ENCODE measurements at places on chromosomes 2 and 18. TPM values are rescaled to one million over a fixed set of nuclear protein-coding genes. Genes with fewer than 3 reads are reported as not detected.
A peak's percentile ranks its signal among the peaks of the same experiment; 100 is the strongest.

- DNase-seq = no peak
Measured at GRCh38 chr2:232999354-232999753, 13.7 kb downstream of the NGEF start.

GRCh38 chr2:64623242-64623850 lies 30.4 kb downstream of the SERTAD2 start:
- no peak for DNase-seq

DYNAP gene
- not detected for total RNA-seq

PJVK gene
- 3.1 TPM for total RNA-seq

DNA sequence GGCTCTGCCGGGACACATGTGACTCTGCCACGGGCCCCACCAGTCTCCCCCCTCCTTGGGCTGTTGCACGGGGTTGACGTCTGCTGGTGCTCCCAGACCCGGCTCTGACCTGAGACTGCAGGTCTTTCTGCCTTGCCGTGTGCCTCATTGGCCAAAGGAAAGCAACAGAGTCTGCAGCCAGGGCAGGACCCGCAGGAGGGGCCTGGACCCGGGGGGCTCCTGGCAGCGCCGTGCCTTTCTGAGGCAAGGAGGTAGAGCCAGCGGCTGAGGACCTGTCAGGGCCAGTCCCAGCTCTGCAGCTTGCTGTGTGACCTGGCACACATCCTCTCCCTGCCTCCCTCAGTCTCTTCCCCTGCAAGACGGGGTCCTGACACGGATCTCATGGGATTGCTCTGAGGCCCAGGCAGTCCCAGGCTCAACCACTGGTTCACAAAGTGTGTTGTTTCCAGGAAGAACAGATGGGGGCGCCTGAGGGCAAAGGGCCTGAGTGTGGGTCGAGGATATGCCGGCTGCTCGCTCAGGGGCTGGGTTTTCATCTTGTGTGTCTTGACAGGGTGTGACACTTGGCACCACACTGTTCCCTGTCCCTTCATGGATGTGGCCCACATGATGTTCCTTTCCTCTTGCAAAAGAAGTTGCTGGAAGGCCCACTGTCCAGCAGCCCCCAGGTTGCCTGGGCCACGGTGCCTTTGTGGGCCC lies 9.0 kb downstream of the CAPN10 start:
- DNase-seq = no peak

RAB6C gene
- 0.23 TPM for total RNA-seq

- DNase-seq = no peak
Measured at GRCh38 chr2:50859110-50859509, 172.8 kb downstream of the NRXN1 start.

DNA sequence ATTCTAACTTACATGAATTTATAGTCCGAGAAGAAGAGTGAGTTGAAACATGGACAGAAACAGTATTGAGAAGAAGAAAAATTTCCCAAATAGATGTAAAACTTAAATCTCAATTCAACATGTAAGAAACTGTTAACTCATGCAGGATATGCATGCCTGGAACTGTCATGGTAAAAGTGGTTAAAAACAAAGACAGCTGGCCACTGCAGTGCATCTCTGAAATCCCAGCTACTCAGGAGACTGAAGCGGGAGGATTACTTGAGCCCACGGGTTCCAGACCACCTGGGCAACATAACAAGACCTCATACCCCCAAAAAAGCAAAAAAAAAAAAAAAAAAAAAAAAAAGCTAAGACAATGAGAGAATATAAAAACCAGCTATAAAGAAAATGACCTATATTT lies 93.0 kb upstream of the TTC27 start:
- DNase-seq = no peak

DNA sequence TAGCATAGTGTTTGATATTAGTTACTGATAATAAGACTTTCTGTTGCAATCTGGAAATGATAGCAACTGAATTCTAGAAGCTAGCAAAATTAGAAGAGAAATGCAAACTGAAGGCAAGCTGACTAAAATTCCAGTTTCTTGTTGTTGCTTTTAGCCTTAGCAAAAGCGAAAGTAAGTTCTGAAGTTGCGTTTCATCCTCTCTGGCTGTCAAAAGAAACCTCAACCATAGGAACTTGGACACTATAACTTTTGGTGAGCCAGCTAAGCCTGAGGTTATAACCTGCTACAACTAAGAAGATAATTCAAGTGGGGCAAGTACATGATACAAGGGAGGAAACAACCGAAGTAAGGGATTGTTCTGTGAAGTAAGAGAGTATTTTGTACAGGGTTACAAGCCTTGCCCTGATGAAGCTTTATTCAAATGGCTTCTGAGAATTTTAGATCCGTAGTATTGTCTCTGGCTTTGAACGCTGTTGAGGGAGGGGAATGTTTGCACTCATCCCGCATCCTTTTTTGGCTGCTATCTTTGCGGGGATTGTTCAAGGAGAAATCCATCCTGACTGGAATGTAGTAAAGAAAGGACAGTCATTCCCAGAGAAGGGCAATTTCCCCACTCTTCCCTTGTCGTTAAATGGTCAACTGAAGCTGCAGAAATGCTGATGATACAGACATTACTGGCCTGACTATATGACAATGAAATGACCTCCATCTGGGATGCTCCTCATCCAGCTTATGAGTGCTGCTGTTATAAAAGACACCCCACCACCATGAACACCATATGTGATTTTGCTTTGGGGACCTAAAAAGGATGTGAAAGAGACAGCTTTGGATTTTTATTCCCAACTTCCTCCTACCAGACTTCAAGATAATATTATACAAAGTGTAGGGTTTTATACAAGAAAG lies 7.0 kb upstream of the TMX3 start:
- DNase-seq = no peak

- DNase-seq = no peak
Measured at GRCh38 chr18:32095192-32095899, 3.7 kb downstream of the RNF138 start.

DNA sequence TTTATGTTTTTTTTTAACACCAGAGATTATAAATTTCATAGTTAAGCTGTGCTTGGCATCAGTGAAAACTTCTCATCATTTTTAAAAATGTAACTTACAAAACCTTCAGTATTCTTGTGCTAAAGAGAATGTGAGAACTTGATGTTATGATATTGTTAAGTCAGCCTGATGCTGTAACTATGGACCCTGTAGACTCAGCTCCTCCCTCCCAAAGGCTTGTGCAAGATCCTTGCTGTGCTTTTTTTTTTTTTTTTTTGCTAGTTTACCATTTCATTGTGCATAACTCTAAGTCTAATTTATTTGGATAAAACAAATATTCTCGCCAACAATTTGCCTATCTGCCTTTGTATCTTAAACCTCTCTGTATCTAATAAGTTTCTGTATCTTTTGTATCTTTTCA lies 12.9 kb upstream of the TFPI start:
- DNase-seq = no peak

GRCh38 chr2:118123561-118124232 lies 35.4 kb downstream of the INSIG2 start:
- peak; percentile 23 for DNase-seq

ST8SIA3 gene
- total RNA-seq = 2.9 TPM

DCC gene
- total RNA-seq = not detected

CACNB4 gene
- total RNA-seq = 1.8 TPM

- DNase-seq = no peak
Measured at GRCh38 chr2:154698296-154698720, at the start of gene KCNJ3. Gene KCNJ3 (plus strand): TSS chr2:154698695. CDS start chr2:154698776, 81 bp downstream.

LRATD1 gene
- 33.4 TPM for total RNA-seq

GRCh38 chr2:1339388-1340140 lies 73.7 kb upstream of the TPO start:
- DNase-seq = no peak

DNA sequence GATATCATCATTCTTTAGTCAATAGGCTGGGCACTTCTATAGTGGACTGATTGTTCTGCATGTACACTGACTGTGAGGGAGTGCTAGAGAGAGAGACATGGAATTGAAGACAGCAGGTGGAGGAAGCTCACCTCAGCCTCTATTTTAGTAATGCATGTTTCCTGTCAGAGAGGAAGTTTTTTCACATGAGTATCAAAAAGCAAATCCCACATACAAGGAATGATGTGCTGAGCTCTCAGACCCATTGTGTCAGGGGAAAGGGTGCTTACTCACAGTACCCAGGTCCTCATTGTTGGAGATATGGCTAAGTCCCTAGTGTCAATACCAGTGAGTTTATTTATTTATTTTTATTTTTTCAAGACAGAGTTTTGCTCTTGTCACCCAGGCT lies 9.9 kb upstream of the CDK15 start:
- no peak for DNase-seq

MBD5 gene
- total RNA-seq = 52.8 TPM

- peak; percentile 10 for DNase-seq
Measured at GRCh38 chr2:171347591-171348032, 86.2 kb downstream of the METTL8 start.

DNA sequence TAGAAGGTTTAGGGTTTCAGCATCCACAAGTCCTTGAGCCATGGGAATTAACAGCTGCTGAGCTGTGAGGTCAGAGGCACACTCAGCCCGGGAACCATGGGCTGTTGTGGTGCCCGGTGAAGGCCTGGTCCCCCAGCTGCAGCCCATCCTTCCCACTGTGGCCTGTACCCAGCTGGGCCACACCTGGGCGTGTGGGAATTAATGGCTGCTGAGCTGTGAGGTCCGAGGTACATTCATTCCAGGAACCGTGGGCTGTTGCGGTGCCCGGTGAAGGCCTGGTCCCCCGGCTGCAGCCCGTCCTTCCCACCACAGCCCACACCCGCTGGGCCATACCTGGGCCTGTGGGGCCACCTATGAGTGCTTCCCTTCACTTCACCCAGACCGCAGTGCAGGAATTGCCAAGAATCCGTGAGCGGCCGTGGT lies 25.2 kb downstream of the TMEM18 start:
- no peak for DNase-seq

DNA sequence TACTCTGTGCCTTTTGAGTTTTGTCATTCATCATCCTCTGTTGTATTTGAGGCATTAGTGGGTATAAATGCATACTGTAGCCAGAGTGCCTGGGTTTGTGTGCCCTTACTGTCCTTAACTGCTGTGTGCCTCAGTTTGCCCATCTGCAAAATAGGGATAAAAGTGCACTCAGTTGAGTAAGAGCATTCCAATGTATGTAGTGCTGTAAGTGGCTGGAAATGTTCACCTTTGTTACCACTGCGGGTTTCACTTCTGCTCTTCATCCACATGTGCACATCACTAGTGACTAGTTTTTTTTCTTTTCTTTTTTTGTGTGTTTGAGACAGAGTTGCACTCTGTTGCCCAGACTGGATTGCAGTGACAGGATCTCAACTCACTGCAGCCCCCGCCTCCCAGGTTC lies 39.9 kb downstream of the PLEKHB2 start:
- no peak for DNase-seq

- DNase-seq = no peak
Measured at GRCh38 chr2:24702800-24703199, 90.4 kb downstream of the PTRHD1 start.

DNA sequence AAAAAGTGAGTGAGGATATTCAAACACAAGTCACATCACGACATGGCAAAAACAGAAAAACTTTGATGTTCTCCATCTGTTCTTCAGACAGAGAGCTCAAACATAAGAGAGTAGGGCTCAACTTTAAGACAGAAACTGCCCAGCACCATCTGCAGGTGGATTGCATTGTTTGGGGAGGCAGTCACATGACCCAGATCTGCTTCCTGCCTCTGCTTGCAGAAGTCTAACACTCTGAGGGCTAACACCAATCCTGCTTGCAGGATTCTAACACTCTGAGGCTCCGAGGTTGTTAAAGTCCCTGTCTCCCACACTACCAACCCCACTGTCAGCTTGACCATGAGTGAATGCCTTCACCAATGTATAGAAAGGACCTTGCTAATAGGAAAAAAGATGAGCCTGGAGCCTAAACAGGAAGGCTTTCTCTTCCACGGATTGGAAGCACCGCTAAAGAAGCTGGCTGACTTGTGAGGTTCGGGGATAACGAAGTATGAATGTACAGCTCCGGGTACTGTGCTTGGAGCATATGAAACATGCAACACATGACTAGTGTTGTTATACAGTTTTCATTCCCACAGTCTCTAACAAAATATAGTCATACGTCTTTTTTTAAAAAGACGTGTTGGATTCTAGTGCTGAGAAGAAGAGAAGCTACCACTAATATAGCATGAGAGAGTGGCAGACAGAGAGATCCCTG lies 176.6 kb upstream of the CREB1 start:
- DNase-seq = no peak

UGT1A3 gene
- total RNA-seq = 0.86 TPM

DNA sequence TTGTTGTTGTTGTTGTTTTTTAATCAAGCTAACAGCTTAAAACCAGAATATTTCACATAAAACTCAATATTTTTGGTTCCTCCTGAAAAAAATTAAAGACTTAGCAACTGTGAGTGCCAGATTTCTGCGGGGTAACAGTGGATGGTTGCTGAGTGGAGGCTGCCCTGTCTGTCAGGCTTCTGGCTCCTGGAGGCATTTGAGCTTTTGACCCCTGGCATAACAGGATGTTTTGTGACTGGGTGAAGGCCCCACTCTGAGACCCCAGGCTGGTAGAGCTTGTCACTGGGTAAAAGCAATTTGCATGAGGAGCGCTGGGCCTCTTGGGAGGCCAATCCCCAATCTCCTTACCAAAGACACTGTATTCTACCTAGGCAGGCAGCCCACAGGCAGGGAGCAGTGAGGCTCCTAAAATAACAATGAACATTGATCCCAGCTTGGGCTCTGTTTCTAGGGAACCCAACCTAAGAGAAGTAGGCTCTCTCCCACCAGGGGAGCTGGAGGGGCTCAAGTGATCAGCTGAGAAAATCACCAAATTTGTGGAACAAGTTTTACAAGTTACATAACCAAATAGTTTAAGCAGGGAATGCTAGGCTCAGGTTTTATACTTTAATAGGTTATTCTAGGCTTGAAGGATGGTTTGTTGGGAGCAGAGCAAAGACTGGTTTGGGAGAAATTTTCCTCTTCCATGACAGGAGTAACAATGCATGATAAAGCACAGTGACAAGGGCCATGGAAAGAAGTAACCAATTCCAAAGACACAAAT lies 5.9 kb upstream of the SPRED2 start:
- no peak for DNase-seq
